MCF 10A (cell line): ENCODE measurements at places on chromosomes 3 and 15.

- no peak for DNase-seq
Measured at GRCh38 chr3:152205097-152205593, 63.6 kb upstream of the MBNL1 start.

DNA sequence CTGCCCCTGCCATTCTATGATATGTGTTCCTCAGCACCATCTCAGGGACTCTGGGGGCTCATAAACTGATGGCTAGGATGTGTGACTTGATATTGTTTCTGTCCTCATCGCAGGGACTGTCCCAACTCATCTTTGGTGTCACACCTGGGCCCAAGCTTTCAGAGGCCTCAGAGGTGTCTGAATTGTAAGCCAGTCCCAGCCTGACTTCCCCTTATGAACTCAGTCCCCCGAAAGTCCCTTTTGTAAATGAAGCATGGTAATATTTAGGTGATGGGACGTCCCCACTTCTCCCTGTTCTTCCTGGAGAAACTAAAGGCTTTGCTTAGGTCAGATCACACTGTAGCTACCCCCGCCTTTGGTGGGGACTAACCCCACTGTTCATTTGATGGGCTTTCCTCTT lies 142.4 kb upstream of the TLE3 start:
- no peak for DNase-seq

DNA sequence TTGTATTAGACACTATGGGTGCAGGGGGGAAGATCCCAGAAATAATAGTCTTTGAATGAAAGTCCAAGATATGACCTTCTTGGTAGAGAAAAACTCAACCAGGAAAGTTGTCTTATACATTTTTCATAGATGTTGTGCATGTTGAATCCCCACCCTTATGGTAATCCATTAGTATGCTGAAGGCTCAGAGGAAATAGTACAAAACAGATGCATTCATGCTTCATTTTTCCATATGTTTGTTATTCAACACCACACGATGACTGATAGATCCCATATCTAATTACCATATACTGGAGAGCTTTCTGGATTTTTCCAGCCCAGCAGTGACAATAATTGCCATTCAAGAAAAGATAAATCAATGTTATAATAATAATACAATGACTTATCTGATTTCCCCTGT lies 487.4 kb downstream of the FGF12 start:
- no peak for DNase-seq

GRCh38 chr3:86147119-86147518 lies 843.8 kb downstream of the VGLL3 start:
- DNase-seq, result peak; percentile 9

- no peak for DNase-seq
Measured at GRCh38 chr3:150216866-150217600, 191.1 kb upstream of the TSC22D2 start.

DNA sequence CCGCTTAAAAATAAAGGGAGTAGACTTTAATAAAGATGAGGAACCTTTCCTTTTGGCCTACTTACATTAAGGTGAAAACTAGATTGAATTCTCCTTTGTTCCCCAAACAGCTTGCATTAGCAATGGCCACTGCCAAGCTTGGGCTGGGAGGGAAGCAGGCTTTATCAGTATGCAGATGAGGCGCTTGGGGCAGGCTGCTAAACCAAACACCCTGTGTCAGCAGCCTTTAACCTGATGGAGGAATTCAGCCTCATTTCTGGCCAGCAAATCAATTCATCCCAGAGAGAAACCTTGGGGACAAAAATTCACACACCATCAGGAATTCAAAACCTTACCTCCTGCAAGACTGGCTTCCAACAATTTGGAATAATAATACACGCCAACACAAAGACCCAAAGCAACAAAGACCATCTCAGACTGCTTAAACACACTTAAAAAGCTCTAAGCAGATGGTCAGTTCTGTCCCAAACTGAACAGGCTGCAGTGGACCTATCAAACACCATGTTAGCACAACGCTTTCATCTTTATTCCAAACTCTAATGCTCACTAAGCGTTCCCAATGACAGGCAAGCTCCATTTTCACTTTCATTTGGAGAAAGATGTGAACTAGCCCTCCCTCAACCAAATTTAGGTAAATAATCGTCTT lies 255.1 kb upstream of the CMC1 start:
- DNase-seq, result no peak

- DNase-seq, result peak; percentile 67
Measured at GRCh38 chr3:30644615-30645014, 38.2 kb downstream of the TGFBR2 start.

DNA sequence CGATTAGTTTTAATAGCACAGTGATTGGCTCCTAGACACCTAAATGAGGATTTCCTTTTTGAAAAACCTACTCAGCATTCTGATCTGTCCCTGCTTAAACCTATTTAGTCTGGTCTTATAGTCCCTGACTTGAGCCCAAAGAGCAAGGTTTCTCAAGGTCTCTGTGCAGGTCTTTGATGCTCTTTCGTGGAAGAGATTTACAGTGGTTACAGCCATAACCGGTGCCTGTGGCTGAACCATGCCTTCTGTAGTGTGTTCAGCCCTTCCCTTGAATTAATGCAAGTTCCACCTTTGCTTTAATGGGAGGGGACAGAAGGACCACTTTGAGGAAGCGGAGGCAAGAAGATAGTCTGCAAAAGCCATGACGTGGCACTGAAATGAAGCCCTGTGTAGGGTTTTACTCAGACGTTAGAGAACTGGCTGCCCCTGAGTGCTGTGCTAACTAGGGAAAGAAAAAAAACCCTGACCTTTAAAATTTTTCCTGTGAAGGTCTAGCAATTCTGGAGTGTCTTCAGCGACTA lies 43.0 kb downstream of the ZBTB38 start:
- DNase-seq, result no peak

- DNase-seq, result no peak
Measured at GRCh38 chr3:50124800-50125178, 30.3 kb upstream of the SEMA3F start.

DNA sequence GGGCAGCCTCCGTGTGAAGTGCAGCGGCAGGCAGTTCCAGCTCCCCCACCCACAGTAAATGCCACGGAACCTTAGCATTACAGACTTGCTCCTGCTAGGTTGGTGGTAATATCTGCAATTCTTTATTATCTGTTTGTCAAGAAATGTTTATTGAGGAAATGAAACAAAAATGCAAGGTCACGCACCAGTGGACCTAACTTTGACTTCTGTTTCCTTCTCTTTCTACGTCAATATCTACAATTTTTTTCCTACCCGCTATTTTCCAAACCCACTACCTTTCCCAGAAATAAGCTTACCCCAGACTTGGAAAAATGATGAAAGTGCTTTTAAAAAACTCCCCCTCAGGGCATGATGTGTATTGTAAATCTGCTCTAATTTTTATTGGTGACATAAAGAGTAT lies 18.9 kb downstream of the ILDR1 start:
- DNase-seq, result no peak

DNA sequence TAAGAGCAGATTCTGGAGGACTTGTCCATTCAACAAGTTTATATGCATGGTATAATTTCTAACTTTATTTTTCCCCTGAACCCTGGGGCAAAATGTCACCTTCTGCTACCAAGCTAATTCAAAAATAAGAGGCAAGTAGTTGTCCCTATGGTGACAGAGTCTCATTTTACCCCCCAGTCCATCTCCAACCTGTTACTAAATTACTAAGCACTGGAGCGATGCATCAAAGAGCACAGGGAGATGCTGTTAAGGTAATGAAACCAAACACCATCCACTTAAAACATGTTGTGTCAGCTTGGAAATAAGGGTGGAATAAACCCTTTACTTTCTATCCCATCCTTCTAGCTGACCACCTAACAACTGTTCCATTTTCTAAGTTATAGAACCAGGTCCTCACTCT lies 417.4 kb upstream of the ATP11B start:
- no peak for DNase-seq

GRCh38 chr3:129442486-129442885 lies 2.5 kb downstream of the IFT122 start:
- DNase-seq, result no peak

DNA sequence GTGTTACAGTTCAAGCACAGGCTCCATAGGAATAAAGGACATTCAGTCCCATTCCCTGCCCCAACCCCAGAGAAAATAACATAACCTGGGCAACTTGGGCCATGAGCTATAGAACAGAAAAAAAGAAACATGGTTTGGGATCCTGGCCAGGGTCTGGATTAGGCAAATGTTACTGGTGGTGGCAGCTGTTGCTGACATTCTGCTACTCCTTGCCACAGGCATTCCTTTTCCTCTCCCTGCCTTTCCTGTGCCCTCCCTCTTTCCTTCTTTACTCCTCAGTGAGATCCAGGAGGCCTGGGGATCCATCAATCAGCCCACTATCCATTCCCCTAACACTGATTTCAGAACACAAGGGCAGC lies 129.1 kb downstream of the NTRK3 start:
- DNase-seq, result no peak

DNA sequence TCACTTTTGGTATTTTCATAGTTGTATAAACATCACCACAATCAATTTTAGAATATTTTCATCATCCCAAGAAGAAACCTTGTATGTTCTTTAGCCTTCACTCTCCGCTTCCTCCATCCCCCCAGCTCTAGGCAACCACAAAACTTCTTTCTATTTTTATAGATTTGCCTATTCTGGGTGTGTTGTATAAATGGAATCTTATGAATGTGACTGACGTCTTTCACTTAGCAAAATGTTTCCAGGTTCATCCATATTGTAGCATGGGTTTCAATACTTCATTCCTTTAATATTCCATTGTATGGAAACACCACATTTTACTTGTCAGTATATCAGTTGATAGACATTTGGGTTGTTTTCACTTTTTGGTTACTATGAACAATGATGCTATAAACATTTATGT lies 335.8 kb upstream of the GOLIM4 start:
- DNase-seq, result no peak

- no peak for DNase-seq
Measured at GRCh38 chr3:161866176-161866575, 369.6 kb downstream of the OTOL1 start.

DNA sequence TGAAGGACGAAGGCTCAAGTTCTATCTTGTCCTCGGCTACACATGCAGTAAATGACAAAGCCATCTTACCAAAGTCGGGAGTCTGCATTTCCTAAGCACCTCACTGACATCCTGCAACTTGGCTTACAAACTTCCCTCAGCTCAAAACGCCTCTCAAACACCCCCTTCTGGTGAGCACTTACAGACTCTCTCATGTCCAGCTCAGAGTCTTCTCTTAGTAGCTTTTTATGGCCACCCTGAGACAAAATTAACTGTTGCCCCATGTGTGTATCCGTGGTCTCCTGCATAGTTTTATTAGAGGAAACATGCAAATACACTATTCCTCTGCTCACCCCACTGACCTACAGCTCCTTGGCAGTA lies 819.7 kb downstream of the FHIT start:
- peak; percentile 5 for DNase-seq

- DNase-seq, result no peak
Measured at GRCh38 chr3:58637509-58637908, 29.1 kb downstream of the FAM3D start.

- DNase-seq, result peak; percentile 31
Measured at GRCh38 chr3:59641169-59641899, 591.5 kb upstream of the CFAP20DC start.

- DNase-seq, result no peak
Measured at GRCh38 chr3:157330206-157330605, 106.4 kb upstream of the PTX3 start.

DNA sequence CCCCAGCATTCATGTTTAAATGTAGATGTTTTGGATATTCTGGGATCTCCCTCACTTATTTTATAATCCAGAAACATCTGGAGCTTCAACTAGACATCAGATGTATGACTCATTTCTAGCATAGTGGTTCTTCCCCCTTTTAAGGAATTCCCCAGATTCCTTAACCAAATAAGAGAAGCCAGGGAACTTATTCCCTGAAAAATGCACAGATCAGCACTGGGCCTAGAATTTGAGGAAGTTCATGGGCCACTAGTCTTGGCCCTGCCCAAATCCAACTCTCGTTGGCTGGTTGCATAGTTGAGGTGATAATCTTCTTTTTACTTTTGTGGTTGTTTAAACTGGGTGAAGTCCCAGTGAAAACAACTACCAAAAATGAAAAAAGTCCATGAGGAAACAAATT lies 20.4 kb downstream of the RARRES1 start:
- peak; percentile 51 for DNase-seq

GRCh38 chr3:73188707-73189106 lies 127.2 kb downstream of the EBLN2 start:
- DNase-seq, result no peak

- no peak for DNase-seq
Measured at GRCh38 chr3:146386936-146387335, 82.4 kb downstream of the PLSCR2 start.

- peak; percentile 88 for DNase-seq
Measured at GRCh38 chr3:129650256-129650872, 43.9 kb upstream of the PLXND1 start.

DNA sequence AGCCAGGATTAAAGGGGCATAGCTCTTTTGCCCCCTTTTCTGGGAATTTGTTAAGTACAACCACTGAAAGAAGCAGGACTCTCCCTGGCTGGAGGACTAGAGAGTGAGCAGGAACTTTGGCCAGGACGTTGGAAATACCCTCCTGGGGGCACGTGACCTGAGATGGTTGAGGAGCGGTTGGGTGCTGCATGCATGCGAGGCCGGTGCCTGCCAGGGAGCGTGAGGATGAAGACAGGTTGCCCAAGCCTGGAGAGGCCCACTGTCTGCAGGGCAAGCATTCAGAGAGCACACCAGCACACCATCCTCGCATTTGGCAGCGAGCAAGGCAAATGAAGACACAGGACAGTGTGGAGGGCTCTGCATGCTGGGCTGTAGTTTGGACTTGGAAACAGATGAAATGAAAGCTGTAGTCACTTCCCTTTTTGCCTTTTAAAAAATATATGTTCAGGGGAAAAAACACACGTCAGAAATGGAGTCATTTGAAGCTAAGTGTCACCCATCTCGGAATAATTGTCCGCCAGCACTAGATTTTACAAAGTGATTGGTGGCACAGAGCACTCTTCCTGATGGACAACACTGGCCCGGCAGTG lies 217.6 kb downstream of the SLCO3A1 start:
- DNase-seq, result no peak

- DNase-seq, result no peak
Measured at GRCh38 chr3:152056987-152057386, 183.5 kb downstream of the SUCNR1 start.
